ENCODE measurements at places on chromosomes 2 and 18.

DNA sequence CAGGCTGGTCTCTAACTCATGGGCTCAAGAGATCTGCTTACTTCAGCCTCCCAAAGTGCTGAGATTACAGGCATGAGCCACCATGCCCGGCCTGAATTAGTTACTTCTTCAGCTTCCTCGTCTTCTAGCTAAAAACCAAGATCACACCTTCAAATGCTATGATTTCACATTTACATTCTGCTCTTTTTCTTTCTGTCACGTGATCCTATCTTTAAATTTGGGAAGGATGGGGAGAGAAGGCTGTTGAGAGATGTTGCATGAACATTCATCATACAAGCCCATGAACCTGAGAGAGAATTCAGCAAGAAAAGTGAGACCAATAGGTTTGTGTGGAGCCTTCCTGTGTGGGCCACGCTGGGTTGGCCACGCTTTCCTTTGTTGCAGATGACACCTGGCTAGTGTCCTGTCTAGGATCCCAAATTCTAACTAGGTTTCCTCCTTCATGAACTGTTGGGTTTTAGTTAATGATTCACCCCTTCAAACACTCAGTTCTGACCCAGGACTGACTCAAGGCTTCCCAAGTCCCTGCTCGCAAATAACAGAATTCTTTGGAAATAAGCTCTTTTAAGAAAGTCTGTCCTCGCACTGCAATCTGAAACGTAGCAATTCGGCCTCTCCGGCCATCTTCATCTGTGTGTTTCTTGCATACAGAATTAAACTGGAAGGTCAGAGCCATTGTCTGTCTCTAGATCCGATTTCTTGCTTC is 57.3 kb upstream of the CREB1 start:
- no peak for DNase-seq

- DNase-seq = no peak
Observed at GRCh38 chr2:161172901-161173540, 12.8 kb downstream of the TANK start.

DNA sequence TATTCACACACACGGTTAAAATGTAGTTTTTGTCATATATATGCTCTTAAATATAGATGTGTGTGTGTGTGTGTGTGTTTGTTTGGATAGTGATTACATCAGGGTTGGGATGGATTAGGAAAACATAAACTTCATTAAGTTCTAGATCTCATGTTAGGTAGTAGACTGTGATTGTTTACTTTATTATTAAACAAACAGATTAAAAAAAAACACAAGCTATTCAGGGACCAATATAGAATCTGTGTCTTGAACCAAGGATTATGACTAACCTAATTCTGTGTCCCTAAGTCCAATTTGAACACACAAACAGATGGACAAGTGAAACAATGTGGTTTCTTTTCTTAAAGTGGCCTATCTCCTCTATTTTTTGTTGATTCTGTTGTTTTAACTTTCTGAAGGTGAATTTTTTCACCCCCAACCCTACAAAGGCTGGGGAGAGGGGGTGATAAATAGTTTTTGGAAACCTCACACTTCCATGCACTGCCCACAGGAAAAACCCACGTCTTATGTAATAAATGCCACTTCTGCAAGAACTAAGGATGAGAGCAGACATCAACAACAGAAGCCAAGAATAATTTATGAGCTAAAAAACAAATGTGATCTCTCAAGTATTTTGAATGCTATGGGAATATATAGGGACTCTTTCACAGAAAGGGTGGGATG is 40.7 kb downstream of the IL1R2 start:
- DNase-seq = no peak

DNA sequence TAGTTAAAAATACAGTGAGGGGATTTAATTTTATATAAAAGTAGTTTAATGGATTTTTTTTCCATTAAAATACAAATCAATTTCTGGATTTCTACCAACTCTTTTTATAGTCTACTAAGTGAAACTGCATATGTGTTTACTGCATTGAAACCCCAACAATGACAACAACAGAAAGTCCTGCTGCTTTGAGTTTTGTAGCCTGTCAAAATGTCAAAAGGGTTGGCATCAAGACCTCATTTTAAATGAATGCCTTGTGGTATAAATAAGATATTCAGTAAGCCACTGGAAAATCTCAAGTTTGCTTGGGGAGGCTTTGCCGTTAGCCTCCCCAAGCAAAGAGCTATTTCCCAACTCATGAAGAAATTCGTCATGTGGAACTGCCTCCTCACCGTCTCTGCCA is 440.3 kb upstream of the HNMT start:
- DNase-seq = no peak
